ENCODE measurements at places on chromosomes 2 and 18.

GRCh38 chr2:215454519-215455246 is 18.8 kb upstream of the FN1 start:
- DNase-seq = no peak

DNA sequence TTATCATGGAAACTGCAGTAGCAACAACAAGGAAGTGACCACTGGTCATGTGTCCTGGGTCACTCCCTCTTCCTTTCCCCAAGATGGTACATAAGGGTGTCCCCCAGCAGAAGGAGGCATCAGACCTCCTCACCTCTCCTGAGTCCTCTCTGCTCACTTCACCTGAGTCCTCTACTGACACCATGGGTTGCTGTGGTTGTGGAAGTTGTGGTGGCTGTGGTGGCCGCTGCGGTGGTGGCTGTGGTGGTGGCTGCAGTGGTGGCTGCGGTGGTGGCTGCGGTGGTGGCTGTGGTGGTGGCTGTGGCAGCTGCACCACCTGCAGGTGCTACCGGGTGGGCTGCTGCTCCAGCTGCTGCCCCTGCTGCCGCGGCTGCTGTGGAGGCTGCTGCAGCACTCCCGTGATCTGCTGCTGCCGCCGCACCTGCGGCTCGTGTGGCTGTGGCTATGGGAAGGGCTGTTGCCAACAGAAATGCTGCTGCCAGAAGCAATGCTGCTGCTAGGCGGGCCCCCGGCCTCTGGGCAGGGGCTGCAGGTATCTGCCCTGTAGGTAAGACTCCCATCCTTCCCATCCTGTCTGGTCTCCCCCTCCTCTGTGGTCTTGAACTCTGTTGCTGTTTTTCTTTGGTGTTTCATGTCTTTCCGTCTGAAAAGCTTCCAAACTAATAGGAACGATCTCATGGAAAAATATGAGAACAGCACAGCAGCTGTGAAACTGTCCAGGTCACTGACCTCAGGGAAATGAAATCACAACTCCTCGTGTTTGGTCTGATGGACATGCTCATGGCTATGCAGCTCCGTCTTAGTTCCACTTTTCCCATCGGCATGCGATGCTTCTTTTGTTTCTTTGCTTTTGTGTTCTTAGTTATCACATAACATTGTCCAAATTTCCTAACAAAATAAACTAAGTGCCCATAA is at the start of gene SCYGR4:
SCYGR4 (plus strand) TSS at position 183 of the 915 bp plus-strand sequence; CDS start at position 183, 0 bp downstream.
- DNase-seq = no peak

GRCh38 chr2:110113961-110114591 is 1.5 kb downstream of the MALL start:
- no peak for DNase-seq

- no peak for DNase-seq
Observed at GRCh38 chr2:33122726-33123125, 176.0 kb downstream of the LTBP1 start.

DNA sequence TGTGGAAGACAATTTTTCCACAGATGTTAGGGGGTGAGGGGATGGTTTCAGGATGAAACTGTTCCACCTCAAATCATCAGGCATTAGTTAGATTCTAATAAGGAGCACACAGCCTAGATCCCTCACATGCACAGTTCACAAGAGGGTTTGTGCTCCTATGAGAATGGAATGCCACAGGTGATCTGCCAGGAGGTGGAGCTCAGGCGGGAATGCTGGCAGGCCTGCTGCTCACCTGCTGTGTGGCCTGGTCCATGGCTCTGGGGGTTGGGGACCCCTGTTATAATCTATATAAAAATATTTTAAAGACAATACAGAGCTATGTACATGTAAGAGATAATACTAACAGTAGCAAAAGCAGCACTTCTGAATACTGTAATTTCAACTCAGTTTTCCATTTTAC is 19.2 kb downstream of the CWC22 start:
- no peak for DNase-seq

GRCh38 chr2:42076357-42077225 is 28.8 kb downstream of the PKDCC start:
- DNase-seq = no peak

DNA sequence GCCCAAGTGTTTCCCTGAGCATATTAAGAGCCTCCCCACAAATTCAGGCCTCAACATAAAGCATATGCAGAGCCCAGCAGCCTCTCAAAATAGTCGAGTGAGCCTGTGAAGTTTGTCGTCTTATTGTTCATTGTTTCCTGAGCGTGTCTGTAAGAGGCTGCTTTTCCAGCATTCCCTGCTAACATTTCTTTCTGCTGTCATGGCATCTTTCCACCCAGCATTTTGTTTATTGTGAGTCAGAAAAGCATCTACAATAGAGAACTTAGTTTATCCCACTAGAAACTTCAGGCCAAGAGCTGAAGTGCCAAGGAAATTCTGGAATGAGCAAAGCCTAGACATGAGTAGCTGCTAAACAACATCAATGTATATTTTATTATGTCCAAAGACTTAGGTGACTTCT is 46.3 kb upstream of the STAM2 start:
- DNase-seq = no peak

- no peak for DNase-seq
Observed at GRCh38 chr2:109345091-109345490, 216.1 kb downstream of the SH3RF3 start.

Measured in NCI-H187 (cell line).